ENCODE measurements at places on chromosomes 3 and 15. TPM values are rescaled to one million over a fixed set of nuclear protein-coding genes. Genes with fewer than 3 reads are reported as not detected.

The CLDN18 gene
- not detected for total RNA-seq

The FANCD2OS gene
- total RNA-seq, result not detected

The SLC27A2 gene
- 0.63 TPM for total RNA-seq

The SNURF gene
- 3.6 TPM for total RNA-seq

The ZNF501 gene
- total RNA-seq, result 5.8 TPM

The P2RY14 gene
- 1.8 TPM for total RNA-seq

The ST3GAL6 gene
- 19.8 TPM for total RNA-seq

The CDHR4 gene
- not detected for total RNA-seq

The CPNE9 gene
- 1.6 TPM for total RNA-seq

The SLC28A1 gene
- not detected for total RNA-seq

The BDH1 gene
- 86.1 TPM for total RNA-seq

The BNC1 gene
- 26.2 TPM for total RNA-seq

The MAPKAPK3 gene
- 65.2 TPM for total RNA-seq

The EBLN2 gene
- total RNA-seq, result 1.3 TPM

The GALNT15 gene
- total RNA-seq, result 133 TPM

The PGBD4 gene
- total RNA-seq, result 1.5 TPM

The TNFAIP8L3 gene
- total RNA-seq, result 24.0 TPM

The UPK1B gene
- total RNA-seq, result 0.15 TPM

The CYP8B1 gene
- total RNA-seq, result not detected

The IL20RB gene
- total RNA-seq, result 282 TPM

The TM4SF4 gene
- not detected for total RNA-seq

The ALPK3 gene
- total RNA-seq, result 1.4 TPM

The INKA1 gene
- 30.4 TPM for total RNA-seq

The CFAP20DC gene
- 0.11 TPM for total RNA-seq

The TM4SF1 gene
- total RNA-seq, result 24.5 TPM

The SERPINI2 gene
- not detected for total RNA-seq

The SPINK8 gene
- not detected for total RNA-seq

The PPP1R2 gene
- total RNA-seq, result 78.3 TPM

The SV2B gene
- 0.42 TPM for total RNA-seq
